ENCODE measurements at places on chromosomes 3 and 15. TPM values are rescaled to one million over a fixed set of nuclear protein-coding genes. Genes with fewer than 3 reads are reported as not detected.

GRCh38 chr3:149767720-149768119 lies 15.4 kb upstream of the COMMD2 start:
- DNase-seq: no peak

- no peak for DNase-seq
These were observed 41.7 kb downstream of the KIF15 start for GRCh38 chr3:44803298-44803697.

The DLL4 gene
- 2.5 TPM for total RNA-seq

- DNase-seq: no peak
These were observed 391.9 kb downstream of the OCA2 start for GRCh38 chr15:27707257-27707656.

The GOLGA8G gene
- not detected for total RNA-seq

The PCSK6 gene
- total RNA-seq: 0.48 TPM

- peak; percentile 26 for DNase-seq
These were observed 28.1 kb downstream of the NKIRAS1 start for GRCh38 chr3:23888617-23889228.

DNA sequence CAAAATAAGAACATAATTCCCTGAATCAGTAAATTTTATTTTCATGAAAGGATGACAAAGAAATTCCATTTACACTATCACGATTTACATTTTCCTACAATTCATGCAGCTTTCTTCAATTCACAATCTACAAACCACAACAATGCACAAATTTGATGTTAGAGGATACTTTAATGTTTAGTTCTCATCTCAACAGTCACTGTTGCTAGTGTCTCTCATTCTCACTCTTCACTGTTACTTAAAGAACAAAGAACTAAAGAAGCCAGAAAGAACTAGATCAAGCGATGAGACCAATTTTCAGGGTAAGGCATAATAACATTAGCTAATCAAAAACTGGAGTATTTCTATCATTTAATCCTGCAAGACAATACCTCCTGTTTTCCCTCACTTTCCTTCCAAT lies 73.5 kb downstream of the TBL1XR1 start:
- DNase-seq: no peak

- no peak for DNase-seq
These were observed 59.6 kb downstream of the PLCL2 start for GRCh38 chr3:16944356-16944755.

GRCh38 chr3:31356941-31357340 lies 175.8 kb upstream of the STT3B start:
- peak; percentile 58 for DNase-seq

- no peak for DNase-seq
These were observed 43.0 kb downstream of the BCL2L10 start for GRCh38 chr15:52069559-52069958.

DNA sequence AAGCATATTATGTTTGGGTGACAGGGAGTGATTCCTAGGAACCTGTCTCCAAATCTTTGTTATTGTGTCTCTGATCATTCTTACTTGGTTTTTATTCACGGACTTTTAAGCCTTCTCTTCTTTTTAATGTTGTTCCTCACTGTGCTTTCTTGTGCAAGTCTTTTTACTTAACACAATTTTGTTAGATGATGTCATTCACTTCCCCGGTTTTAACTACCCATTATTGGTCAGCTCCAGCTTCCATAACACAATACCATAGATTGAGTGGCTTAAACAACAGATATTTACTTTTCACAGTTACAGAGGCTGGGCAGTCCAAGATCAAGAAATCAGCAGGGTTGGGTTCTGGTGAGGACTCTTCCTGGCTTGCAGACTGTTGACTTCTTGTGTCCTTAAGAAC lies 436.3 kb upstream of the CBLB start:
- no peak for DNase-seq

The PAK6 gene
- total RNA-seq: 9.5 TPM

- no peak for DNase-seq
These were observed 203.8 kb downstream of the SOX2 start for GRCh38 chr3:181915551-181915950.

DNA sequence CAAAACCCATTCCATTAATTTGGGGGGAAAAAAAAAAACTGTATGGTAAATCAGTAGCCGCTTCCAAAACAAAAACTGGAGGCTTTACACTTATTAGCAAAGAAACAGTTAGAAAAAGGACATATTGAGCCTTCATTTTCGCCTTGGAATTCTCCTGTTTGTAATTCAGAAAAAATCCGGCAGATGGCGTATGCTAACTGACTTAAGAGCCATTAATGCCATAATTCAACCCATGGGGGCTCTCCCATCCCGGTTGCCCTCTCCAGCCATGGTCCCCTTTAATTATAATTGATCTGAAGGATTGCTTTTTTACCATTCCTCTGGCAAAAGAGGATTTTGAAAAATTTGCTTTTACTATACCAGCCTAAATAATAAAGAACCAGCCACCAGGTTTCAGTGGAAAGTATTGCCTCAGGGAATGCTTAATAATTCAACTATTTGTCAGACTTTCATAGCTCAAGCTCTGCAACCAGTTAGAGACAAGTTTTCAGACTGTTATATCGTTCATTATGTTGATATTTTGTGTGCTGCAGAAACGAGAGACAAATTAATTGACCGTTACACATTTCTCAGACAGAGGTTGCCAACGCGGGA lies 9.4 kb upstream of the RPL24 start:
- peak; percentile 68 for DNase-seq

The PRSS50 gene
- total RNA-seq: not detected

The POMGNT2 gene
- 14.9 TPM for total RNA-seq

DNA sequence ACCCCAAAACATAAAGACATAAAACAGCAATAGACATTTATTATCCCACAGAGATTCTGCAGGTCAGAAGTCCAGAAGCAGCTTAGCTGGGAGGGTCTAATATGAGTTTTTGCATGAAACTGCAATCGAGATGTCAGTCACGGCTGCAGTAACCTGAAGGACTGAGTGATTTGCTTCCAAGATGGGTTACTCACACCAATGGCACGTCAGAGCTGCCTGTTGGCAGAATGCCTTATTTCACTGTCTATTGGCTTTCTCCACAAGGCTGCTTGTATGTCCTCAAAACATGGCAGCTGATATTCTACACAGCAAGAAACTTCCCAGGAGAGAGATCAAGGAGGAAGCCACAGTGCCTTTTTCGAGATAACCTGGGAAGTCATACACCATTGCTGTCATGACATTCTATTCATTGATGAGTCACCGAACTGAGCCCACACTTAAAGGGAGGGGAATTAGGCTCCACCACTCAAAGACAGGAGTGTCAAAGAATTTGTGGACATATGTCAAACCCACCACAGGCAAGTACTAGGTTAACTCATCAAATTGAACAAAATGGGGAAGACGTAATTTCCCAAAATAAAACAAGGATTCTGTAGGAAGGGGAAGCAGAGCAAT lies 122.2 kb downstream of the SYNPR start:
- DNase-seq: peak; percentile 77

DNA sequence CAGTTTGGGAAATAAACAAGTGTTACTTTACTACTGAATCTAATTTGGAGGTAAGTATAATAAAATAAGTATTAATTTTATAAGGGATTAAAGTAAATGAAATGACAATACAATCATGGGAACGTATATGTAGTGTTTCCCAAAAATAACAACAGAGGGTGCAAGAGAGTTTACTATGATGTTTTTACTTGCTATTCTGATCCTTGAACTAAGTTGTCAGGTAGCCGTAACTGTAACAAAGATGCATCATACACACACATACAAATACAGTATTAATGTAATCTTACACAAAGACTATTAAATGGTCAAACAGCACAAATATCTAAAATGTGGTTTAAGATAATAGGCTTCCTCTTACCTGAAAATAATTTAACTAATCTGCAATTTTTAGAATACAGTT lies 311.4 kb downstream of the TBC1D5 start:
- peak; percentile 41 for DNase-seq

The MYZAP gene
- 0.24 TPM for total RNA-seq

- DNase-seq: peak; percentile 49
These were observed 318.9 kb upstream of the COL8A1 start for GRCh38 chr3:99319450-99319849.

- DNase-seq: no peak
These were observed 2.4 kb downstream of the SIAH2 start for GRCh38 chr3:150760431-150761200.

The DPPA2 gene
- total RNA-seq: not detected

DNA sequence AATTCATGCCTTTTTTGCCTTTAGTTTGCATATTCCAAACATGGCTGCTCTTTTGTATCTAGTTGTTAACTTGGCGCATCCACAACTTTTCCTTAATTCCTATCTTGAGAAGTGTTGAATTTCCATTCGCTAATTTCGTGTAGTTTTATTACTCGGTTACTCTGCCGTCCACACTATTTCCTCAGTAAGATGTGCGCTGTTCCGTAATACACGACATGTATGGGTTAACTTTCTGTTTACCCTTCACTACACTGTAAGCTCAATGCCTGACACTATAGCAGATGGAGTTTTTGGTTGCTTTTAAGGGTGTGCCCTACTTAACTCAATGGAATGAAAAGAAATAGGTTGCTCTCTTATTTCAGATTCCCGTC lies 724 bp downstream of the RPSA start:
- no peak for DNase-seq

- no peak for DNase-seq
These were observed 44.1 kb downstream of the TNIK start for GRCh38 chr3:171416061-171416460.

GRCh38 chr3:154178172-154178571 lies 57.0 kb downstream of the ARHGEF26 start:
- no peak for DNase-seq

The NECTIN3 gene
- total RNA-seq: 50.1 TPM

The DNAJA4 gene
- total RNA-seq: 1.6 TPM

Data from RPMI7951 (cell line).